ENCODE measurements at places on chromosomes 1 and 21. TPM values are rescaled to one million over a fixed set of nuclear protein-coding genes. Genes with fewer than 3 reads are reported as not detected.

DNA sequence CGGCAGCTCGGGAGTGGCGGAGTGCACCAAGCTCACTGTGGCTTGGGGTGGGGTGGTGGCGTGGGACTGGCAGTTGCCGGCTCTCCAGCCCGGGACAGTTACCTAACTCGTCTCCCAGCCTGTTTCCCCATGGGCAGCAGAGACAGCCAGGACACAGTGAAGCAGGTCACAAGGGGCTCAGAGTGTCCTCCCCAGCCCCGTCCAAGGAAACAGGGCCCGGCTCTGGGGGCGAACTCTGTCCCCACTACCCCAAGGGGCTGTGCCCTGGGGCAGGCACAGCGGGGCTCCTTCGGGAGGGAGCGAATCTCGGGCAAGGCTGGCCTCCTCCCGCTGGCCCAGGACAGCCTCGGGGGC lies 759 bp downstream of the GPR157 start:
- DNase-seq, result peak; percentile 38

DNA sequence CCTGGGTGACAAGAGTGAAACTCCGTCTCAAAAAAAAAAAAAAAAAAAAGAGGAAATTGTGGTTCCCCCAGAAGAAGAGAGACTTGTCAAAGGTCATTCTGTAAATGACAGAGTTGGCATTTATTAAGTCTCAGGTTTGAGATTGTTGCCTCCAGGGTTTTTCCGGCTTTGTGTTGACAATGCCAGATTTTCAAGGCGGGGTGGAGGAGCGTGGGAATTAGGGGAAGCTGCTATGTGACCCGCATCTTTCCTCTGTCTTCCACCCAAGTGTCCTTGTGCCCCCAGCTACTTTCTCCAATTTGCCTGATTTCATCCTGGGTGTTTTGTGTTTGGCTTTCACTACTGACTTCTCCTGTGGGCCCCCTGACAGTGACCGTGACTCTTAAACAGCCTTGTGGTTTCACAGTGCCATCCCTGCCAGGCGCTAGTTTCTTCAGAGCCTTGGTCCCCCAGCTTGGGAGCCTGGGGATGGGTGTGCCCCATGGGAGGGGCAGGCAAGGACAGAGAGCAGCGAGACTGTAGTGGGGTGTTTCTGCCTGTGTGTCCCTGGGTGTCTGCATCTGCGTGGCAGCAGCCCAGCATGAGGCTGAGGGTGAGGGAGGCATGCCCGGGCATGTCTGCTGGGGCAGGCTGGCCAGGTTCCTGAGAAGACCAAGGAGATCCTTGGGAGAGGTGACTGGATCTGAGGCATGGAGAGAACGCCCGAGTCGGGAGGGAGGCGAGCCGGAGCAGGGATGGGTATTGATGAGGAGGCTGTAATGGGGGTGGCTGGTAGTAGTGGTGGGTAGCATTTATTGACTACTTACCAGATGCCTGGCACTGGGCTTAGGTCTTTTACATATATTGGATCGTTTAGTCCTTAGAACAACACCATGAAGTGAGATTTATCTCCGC lies 46.3 kb downstream of the IER5 start:
- peak; percentile 69 for DNase-seq

GRCh38 chr1:204493984-204494280 lies 673 bp downstream of the PIK3C2B start:
- DNase-seq, result no peak

DNA sequence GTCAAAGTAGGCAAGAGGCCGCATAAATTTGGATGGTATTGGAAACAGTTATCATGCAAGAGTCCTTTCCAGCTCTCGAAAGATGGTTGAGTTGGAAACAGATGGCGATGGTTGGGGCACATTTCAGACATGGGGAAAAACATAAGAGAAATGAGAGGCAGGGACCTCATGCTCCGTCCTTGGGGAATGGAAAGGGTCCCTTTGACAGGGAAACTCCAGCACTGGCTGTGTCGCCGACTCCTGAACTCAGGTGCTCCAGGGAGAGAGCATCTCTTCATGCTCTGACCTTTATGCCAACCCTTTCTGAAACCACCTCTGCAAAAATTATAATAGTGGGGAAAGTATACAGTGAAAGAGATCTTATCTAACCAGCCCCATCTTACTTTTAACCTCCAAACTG lies 36.8 kb upstream of the COL6A2 start:
- DNase-seq, result peak; percentile 62

DNA sequence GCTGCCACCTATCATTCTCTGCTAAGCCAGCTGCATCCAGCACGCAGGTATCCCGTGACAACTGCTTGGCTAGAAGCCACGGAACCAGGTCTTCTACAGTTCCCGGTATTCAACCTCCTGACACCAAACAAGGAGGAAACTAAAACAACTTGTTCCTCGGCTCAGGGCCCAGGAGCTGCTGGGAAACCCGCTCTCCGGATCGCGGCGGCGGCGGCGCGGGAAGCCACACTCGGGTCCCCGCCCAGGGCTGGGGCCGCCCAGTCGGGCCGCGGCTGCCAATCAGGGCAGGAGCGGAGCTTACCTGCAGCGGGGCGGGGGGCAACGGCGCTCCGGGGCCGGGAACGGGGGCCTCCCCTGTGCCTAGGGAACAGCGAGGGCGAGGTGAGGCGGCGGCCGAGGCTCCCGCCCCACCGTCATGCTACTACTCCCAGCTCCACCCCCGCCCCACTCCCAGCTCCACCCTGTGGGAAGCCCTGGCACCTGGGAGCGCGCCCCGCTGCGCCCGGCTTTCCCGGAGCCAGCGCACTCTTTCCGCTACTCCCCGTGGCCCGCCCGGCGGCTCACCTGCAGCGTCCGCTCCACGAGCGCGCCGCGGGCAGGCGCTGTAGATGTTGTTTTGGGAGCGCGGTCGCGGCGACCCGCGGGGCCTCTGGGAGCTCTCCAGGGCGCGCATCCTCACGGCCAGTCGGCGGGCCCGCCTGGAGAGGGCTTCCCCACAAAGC lies 12.1 kb downstream of the IL24 start:
- peak; percentile 78 for DNase-seq

- DNase-seq, result no peak
These were observed 5.7 kb downstream of the DOCK7 start for GRCh38 chr1:62682531-62682930.

GRCh38 chr21:36694031-36694515 lies 4.8 kb upstream of the SIM2 start:
- no peak for DNase-seq

- DNase-seq, result no peak
These were observed 9.3 kb upstream of the BTG3 start for GRCh38 chr21:17622018-17622417.

GRCh38 chr1:226490426-226490809 lies 58.1 kb upstream of the STUM start:
- no peak for DNase-seq

LAMC1 gene
- total RNA-seq, result 83.4 TPM

CAPN8 gene
- total RNA-seq, result 0.38 TPM

AIRE gene
- total RNA-seq, result 0.19 TPM

Data from lower leg skin (tissue), 4 donors.